ENCODE measurements at places on chromosomes 13 and 19.

DNA sequence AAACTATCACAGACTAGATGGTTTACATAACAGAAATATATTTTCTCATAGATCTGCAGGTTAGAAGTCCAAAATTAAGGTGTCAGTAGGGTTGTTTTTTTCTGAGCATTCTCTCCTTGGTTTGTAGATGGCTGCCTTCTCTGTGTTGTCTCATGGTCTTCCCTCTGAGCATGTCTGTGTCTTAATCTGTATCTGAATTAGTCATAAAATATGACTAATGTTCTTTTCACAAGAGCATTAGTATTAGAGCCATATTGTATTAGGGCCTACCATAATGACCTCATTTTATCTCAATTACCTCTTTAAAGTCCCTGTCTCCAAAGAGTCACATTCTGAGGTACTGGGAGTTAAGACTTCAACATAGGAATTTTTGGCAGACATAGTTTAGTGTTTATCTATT, 77.2 kb upstream of the OBI1 start:
- DNase-seq, result no peak

DNA sequence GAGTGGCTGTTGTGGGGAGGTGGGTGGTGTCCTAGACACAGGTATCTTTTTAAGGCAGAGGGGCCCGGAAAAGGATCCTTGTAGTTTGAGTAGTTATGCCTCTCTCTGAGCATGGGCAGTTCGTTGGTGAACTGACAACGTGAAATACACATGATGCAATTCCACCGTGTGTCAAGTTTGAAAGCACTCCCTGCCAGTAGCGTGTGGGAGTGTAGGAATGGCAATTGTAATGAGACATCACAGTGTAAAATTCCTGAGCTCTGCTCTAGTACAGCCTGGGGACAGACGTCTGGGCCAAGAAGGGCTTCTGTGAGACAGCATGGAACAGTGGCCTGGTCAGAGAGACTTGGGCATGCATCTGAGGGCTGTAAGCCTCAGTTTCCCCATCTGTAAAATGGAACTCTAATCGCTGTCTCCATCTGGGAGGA, 10.4 kb upstream of the ASF1B start:
- no peak for DNase-seq

- no peak for DNase-seq
Measured at GRCh38 chr19:29531458-29532025, 5.7 kb downstream of the VSTM2B start.

GRCh38 chr19:49615861-49616260, 24.1 kb downstream of the RRAS start:
- DNase-seq, result no peak

DNA sequence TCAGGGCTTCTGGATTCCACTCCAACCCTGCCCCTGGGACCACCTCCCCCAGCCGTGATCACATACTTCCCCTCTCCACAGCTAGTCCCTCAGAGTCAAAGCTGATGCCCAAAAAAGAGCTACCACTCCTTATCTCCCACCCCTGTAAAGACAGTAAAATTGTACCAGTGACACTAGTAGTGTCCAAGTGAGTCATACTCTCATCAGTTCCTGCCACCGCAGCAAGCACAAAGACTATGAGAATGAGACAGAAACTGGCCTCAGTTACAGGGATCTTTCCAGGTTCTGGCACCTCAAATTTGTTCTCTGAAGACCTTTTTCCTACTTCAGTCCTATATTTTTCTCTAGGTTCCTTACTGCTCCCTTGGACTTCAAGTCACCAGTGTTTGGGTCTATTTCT, 144.2 kb downstream of the SPRY2 start:
- DNase-seq, result no peak

GRCh38 chr19:5085566-5085965, 116.7 kb downstream of the KDM4B start:
- DNase-seq, result no peak

GRCh38 chr13:113905942-113906341, 42.1 kb upstream of the GAS6 start:
- DNase-seq, result no peak

DNA sequence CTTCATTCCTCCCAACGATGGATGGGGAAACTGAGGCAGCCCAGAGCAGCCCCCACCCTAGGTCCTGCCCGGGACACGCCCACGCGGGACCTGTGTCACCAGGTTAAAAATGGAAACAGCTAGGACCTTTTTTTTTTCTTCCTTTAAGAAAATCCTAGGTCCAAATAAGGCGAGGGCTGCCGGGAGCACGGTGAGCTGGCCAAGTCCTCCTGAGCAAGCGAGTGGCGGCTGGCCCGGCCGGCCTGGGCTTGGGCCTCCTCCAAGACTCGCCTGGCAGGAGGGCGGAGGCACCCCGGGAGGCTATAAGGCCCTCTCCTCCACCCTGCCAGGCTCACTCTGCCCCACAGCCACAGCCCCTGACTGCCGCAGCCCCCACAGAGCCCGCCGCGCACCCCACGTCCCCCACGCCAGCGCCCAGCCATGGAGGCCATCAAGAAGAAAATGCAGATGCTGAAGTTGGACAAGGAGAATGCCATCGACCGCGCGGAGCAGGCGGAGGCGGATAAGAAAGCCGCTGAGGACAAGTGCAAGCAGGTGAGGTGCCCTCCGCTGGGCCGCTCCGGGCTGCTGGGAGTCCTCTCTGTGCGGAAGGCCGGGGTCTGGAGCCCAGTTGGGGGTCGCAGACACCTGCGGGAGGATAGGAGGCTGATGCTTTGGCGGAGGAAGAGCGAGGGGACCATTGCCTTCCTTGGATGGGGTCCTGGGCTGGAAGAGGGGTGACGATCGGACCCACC, 8.9 kb upstream of the TPM4 start:
- DNase-seq, result no peak

DNA sequence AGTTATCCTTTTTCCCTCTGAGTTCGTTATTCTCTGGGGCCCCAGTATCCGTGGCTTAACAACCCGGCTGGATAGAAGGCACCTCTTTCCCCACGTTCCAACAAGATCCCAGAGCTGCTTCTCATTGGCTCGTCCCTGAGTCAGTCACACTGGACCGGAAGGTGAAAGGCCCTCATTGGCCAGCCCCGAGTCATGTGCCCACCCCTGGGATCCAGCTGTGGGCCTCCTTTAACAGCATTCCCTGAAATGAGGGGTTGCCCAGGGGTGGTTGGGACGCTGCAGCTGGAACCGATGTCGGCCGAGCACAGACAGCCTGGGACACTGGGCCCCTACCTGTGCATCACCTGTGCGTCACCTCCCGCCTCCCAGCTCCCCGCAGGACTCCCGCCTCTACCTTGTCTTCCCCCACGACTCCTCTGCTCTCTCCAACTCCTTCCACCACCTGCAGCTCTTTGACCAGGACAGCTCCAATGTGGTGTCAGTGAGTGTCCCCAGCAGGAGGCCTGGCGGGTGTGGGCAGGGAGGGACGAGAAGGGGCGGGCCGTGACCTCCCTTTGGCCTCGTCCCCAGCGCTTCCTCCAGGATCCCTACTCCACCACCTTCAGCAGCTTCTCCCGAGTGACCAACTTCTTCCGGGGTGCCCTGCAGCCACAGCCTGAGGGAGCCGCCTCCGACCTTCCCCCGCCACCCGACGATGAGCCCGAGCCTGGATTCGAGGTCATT, 4.3 kb downstream of the TBC1D17 start:
- DNase-seq, result no peak

DNA sequence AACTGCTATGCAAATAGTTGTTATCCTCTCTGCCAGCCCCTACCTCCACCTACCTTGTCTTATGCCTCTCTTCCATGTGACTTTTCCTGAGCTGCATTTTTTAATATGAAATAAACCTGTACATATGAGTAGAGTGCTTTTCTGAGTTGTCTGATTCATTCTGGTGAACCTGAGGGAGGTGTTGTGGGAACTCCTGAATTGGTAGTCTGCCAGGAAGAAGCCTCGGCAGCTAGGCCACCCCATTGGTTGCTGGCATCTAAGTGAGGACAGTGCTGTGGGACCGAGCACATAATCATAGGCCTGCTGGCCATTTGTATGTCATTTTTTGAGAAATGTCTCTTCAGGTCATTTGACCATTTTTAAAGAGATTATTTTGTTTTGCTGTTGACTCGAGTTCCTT, 1146.8 kb downstream of the UQCRFS1 start:
- no peak for DNase-seq

DNA sequence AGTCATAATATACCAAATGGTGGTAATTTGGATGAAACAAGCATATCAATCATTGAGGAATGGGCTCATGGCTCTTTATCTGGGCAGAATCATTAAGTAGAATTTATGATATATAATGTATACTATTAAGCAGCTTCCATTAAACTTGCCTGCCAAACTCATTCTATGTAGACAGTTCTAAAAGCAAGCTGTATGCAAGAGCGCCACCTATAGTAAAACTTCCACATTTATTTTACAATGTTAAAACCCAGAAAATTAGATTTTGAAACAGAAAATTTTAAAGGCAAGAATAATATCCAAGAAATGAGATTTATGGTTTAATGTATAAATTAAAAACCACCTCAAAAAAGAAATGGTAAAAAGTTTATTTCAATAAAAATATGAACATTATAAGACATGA, 161.5 kb downstream of the MZT1 start:
- DNase-seq, result no peak

DNA sequence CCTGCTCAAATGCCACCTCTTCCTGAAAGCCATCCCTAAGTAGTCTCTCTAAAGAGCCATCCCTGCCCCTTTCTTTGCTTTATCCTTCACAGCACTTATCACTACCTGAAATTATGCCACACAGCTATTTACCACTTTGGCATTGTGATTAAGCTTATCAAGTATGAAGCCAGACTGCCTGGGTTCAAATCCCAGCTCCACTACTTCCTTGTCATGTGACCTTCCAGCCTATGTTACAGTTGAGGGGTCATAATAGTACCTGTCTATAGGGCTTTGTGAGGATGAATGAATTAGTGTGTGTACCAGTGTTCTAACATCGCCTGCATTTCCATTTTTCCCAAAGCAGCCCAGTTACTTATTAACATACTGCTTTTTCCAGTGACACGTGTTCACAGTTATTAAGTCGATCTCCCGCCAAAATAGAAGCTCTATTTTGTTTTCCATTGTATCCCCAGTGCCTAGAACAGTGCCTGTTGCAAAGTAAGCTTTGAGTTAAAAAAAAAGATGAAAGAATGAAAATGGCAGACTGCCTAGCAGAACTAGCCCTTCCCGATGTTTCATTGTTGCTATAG, 32.8 kb downstream of the ZSWIM9 start:
- no peak for DNase-seq

GRCh38 chr19:1416014-1416841, 8.8 kb downstream of the DAZAP1 start:
- DNase-seq, result no peak

GRCh38 chr13:113137691-113138298, 15.2 kb downstream of the F10 start:
- no peak for DNase-seq

DNA sequence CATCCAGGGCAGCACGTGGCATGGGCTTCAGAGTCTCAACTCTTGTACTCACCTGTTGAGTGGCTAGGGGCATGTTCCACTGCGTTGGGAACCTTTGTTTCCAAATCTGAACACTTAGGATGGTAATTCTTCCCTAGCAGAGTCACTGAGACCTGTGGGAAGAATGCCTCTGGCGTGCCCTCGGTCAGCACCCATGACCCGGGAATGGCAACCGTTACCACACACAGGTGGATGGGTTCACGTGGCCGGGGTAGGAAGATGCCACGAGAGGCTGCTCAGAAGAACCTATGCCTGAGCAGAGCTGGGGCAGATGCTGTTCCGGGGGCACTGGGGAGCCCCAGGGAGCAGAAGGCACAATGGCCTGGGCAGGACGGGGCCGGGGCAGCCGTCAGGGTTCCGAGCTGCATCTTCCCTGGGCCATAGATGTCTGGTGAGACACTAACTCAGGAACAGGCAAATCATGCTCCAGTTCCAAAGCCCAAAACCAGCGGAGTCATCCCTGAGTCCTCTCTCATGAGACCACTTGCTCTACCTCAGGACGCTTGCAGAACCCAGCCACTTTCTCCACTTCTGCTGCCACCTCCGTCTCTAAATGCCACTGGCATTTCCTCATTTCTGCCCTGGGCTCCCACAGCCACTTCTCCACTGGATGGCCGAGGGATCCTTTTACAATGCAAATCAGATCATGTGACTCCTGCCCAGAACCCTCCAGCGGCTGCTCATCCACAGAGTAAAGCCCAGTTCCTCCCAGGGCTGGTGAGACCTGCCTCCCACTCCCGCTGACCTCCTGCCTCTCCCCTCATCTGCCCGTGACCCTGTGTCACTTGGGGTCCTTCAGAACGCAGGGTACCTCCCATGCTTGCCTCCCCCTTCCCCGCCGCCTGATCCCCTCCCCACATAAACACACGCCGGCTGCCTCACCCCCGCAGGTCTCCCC, 36.7 kb downstream of the FAM124A start:
- DNase-seq, result no peak

DNA sequence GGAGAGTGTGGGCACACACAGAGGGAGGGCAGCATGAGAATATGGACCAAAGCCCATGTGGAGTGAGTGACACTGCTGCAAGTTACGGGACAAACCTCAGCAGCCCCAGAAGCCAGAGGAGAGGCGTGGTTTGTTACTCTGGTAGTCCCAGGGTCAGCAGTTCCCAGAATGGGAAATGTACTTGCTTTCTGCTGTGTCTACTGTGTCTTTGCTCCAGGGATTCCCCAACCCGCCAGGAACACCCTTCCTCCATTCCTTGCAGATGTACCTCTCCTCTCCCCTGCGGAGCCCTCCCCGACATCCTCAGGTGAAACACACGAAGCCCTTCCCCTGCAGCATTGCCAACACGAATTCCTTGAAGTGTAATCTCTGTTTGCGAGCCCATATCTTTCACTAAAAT, 47.2 kb downstream of the MYO16 start:
- no peak for DNase-seq

DNA sequence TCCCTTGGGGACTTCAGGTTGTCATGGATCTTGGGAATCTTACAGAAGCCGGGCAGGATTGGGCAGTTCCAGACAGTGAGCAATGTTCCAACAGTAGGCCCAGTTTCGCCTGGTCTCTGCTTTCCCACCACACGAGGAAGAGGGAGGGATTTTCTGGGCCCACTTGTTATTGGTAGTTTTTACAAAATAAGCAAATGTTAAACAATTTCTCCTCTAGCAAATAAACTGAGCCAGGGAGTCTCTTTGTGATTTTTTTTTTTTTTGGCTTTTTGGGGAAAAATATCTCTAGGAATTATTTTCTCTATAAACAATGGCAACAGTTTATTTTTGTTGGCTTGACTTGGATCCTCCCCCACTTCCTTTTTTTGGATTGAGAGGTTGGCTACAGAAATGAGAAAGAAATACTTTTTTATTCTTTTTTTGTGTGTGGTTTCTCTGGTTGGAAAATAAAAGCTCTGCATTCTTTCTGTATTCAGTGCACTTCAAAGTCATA, 89.3 kb downstream of the TM9SF2 start:
- no peak for DNase-seq

- peak; percentile 25 for DNase-seq
Measured at GRCh38 chr19:46386151-46386550, 27.2 kb downstream of the CCDC8 start.

All from activated naive CD8-positive, alpha-beta T cell treated with anti-CD3 and anti-CD28 coated beads, Interleukin-2, amount 10 ng/mL, durations not matched to agents 7 days and 5 days (primary cell).